ENCODE measurements at places on chromosomes 3 and 15.

GRCh38 chr3:38690185-38690584 is 40.7 kb upstream of the SCN5A start:
- DNase-seq: no peak

DNA sequence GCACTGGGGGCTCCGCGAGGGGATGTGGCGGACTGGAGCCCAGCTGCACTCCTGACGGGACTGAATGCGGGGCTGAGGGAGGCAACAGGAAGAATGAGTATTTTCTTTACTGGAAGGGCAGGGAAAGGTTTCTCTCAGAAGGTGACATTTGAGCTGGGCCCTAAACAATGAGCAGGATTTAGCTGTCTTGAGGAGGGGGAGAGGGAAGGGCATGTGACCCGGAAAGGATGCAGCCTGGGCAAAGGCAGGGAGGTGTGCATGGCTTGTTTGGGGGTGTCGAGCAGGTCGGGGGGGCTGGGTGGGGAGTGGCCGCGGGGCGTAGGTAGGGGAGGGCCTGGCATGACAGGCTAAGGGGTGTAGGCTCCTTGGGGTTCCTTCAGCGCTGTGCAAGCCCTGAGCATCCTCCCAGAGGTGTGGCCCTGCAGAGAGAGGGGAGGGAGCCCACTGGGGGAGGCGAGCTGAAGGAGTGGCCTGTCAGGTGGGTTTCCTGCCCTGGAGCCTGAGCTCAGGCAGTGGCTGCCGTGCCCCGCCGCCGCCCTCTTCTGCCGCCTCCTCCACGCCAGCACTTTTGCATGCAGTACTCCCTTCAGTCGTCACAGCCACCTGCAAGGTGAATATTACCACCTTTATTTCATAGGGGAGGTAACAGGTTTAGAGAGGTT is 17.2 kb upstream of the ANKDD1A start:
- DNase-seq: peak; percentile 71

GRCh38 chr3:65890328-65890727 is 148.4 kb downstream of the MAGI1 start:
- DNase-seq: no peak

DNA sequence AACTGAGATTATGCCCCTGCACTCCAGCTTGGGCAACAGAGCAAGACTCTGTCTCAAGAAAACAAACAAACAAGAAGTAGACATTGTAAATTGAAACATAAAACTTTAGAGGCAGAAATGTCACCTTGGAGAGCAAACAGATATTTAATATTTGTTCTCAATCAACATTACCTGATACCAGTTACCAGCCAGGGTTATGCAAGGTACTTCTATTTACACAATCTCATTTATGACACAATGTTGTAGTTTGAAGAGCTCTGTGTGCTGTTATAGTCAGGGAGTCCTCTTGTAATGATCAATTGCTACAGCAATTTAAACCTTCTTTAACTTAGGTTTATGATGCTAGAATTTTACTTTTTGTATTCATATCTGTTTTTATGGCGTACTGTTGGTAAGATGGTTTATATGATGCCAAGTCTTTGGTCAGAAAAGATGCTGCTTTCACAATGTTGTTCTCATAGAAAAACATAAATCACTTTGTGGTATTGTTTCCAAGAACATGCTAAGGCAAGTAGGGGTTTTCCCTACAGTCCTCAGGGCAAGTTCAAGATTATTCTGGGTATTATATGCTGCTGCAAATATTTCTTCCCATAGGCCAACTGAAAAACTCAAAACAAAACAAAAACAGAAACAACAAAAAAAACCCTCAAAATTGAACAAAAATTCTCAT is 173.5 kb downstream of the TNIK start:
- DNase-seq: no peak

- DNase-seq: no peak
These were observed 75.9 kb upstream of the CADPS start for GRCh38 chr3:62951037-62951613.

GRCh38 chr3:156797368-156797767 is 28.8 kb upstream of the LEKR1 start:
- DNase-seq: no peak

DNA sequence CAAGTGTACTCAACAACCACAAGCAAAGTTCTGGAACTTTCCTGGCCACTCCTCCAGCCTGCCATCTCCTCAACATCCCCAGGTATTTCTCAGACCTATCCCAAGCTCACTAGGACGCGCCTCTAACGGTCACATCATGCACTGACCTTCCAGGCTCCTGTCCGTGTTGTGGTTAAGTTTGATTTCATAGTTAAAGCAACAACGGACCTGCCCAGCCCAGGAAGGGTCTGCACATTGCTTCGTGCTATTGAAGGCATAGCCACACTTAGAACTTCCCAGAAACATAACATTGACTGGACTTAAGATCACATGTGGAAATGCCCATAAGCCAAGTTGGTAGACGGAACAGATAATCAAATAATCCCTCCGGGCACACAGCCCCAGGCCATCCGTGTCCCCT is 85.1 kb downstream of the OCA2 start:
- no peak for DNase-seq

DNA sequence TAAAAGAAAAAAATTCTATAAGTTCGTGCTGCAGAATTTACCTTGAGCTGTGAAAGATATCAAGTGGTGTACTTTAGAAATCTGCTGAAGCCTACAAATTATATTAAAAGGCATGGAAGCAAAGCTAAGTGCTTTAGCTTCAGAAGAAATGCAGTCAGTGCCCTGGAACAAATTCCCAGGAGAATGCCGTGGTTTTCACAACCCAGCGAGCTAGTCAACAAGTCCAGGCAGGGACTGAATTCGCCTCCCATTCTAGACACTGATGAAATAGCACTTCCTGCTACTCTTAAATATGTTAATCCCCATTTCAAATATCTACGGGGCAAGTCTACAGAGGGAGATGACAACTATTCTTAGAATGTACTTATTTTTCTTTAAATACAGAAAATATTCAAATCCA is 326.4 kb upstream of the IGF1R start:
- DNase-seq: no peak

GRCh38 chr3:114770874-114771273 is 376.2 kb downstream of the ZBTB20 start:
- DNase-seq: peak; percentile 20

DNA sequence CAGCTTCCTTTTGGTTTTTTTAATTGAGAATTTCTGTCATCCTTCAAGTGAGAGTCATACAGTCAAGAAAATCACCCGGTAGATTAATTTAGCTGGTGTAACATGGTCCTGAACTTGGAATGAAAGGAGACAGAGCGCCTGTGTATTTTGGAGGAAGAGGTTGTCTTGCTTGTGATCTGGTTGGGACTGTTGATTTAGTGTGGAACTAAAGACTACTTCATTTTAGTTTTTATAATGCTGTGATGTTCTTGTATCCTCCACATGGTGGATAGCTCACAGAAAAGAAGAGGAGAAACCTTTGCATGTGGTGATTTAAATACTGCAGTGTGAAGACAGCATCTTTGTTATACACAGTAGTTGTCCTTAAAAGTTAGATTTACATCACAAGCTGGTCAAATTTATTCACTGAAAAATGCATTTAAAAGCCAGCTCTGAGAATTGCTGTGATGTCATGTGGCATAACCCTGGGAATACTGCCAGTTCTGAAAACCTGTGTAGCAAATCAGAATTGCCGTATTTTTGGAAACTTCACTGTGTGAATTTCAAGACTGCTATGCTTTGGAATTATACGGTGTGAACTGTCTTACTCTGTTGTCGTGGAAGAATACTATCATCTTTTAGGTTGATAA is 268.5 kb downstream of the PTPRG start:
- DNase-seq: no peak

GRCh38 chr3:193997228-193998122 is 138.5 kb upstream of the HES1 start:
- DNase-seq: no peak

- no peak for DNase-seq
These were observed 10.4 kb downstream of the TMEM41A start for GRCh38 chr3:185488465-185488864.

GRCh38 chr15:30973379-30973778 is 18.0 kb downstream of the MTMR10 start:
- DNase-seq: no peak

DNA sequence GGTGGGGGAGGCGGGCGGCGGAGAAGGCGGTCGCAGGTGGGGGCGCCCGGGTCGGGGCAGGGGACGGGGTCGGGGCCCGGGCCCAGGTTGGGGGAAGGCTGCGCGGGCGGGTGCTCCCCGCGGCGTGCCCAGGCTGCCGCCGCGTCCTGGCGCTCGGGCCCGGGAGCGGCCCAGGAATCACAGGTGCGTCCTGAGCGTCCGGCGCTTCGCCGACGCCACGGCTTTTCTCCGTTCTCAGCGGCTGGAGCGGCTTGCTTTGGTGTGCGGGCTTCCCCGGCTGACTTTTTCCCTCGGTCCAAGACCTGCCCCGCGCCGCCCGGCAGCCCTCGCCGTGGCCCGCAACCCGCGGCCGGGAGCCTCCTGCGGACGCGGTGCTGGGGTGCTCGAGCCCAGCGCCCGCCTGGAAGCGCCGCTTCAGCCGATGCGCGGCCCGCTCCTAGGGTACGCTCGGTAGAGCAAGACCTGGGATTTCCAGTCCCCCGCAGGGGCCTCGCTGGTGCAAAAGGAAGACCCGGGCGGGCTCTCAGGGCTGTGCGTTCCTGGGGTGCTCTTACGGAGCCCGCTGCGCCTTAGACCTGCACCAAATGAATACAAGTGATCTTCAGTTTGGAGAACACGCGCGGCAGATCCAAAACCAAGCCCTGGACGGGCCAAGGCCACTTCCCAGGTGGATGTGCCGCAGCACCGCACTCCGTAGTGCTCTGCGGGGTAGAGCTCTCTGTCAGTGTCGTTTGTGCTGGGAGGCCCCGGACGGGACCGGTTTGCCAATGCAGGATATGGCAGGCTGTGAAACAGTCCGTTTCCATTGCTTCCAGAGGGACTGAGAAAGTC is 639 bp downstream of the NIPA1 start:
- no peak for DNase-seq

DNA sequence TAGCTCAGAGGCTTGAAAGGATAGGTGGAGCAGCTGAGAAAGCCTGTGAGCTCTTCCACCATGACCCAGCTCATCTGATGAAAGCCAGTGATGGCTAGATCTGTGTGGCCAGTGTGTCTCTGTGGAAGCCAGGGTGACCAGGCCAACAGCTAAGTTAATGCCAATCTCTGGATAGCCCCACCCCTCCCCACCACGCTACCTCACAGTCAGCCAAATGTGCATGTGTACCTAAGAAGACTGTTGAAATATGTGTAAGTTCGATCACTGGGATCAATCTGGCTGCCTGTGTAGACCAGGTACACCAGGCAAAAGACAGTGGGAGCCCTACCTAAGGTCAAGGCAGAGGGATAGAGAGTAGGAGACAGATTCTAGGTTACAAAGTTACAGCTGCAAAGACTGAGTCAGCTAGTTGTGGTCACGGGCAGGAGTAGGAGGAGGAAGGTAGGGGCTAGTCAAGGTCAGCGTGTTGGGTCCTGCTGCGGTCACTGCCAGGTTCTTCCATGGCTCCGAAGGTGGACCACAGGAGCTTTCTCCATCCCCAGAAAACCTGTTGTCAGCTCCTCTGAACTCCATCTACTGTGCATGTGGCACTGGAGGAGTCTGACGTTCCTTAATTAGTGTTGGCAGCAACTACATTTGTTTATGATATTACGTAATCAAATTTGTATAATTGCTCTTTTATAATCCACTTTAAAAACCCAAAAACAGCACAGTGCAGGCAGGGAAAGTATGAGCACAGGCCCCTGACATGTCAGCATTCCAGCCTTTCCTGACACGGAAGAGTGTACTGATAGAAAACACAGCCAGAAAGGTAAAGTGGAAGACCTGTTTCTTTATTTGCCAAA is 318.0 kb downstream of the CLSTN2 start:
- no peak for DNase-seq

- no peak for DNase-seq
These were observed 23.5 kb upstream of the HES1 start for GRCh38 chr3:194112120-194113106.

DNA sequence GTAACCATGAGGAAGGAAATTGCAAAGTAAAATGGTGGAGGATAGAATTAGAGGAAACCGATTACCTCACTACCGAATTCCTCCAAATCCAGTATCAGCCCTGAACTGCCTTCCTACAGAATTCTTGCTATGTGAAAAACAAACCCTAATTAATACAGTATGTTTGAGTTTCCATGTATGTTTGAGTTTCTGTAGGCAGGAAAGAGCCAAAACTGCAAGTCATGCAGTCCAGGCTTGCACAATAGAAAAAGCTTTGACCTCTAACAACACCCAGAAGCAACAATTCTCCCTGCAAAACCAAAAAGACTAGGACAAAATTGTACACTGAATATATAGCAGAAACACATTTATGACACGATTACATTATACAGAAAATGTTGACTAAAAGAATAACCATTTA is 614.8 kb downstream of the DIPK2A start:
- DNase-seq: no peak

DNA sequence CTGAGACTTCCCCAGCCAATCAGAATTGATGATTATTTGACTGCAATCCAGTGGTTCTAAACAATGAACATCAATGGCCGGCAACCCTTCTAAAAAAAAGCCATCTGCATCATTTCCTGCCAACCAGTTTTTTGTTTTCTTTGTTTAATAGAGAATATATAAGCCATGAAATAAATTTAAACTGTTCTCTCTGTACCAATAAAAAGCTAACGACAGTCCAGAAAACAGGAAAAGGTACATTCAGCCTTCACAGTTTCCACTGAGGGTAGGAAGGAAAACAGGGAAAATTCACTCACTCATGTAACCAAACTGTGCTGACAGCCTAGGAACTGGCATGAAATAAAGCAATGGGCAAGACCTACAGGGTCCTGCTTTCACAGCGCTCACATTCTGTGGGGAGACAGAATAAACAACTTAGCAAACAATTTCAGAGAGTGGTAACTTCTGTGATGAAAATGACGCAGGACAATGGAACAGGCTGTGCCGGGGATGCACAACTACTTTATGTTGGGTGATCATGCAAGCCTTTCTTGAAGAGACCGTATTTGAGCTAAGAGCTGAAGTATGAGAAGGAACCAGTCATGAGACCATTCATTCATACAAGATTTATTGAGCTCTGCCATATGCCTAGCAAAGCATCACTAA is 630.1 kb downstream of the MAGI1 start:
- DNase-seq: no peak

GRCh38 chr15:71780115-71780976 is 30.0 kb upstream of the NR2E3 start:
- DNase-seq: peak; percentile 49

All from inflammatory macrophage (primary cell).